SK-N-DZ (cell line): ENCODE measurements at places on chromosomes 4 and X.

DNA sequence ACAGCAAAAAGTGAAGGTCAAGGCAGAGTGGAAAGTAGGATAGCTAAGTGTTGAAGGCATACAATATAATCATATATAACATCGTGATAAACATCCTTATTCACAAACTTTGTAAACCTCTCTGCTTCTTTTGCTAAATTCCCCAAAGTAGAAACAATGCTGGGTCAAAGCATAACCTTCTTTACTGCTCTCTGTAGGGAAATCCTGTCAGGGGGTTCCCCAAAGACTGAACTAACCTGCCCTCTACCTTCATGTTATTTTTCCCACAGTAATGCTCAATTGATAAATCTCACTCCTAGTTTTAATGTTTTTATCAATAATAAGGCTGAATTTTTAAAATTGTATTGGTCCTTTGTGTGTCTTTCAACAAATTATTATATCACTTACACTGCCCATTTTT is 55.7 kb downstream of the DCHS2 start:
- no peak for DNase-seq

GRCh38 chr4:88720451-88721428 is 23.1 kb upstream of the NAP1L5 start:
- no peak for DNase-seq

DNA sequence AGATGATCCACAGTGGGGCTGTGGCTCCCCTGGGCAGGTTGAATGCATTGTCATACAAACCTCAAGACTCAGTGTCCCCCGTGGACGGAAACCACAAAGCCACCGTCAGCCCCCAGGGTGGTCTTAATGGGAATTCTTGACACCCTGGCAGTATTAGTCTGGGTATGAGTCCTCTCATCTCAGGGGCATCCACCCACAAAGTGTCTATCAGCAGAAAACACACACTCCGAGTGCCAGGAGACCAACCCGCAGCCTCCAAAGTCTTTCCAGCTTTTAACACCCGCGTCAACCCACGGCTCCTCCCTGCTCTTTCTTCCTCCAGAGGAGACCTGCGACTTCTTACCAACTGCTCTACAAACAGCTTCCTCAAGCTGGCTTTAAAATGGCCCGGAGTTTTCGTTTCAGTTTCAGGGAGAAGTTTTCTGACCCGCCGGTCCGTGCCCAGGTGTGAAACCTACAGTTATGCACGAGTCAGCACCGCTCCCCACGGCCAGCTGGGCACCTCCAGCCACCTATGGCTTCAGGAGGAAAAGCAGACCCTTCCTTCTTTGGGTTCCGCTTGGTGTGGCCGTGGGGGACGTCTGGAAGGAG is 14.4 kb upstream of the ASMTL start:
- no peak for DNase-seq

- no peak for DNase-seq
Observed at GRCh38 chrX:136759968-136760367, 20.8 kb downstream of the ARHGEF6 start.

DNA sequence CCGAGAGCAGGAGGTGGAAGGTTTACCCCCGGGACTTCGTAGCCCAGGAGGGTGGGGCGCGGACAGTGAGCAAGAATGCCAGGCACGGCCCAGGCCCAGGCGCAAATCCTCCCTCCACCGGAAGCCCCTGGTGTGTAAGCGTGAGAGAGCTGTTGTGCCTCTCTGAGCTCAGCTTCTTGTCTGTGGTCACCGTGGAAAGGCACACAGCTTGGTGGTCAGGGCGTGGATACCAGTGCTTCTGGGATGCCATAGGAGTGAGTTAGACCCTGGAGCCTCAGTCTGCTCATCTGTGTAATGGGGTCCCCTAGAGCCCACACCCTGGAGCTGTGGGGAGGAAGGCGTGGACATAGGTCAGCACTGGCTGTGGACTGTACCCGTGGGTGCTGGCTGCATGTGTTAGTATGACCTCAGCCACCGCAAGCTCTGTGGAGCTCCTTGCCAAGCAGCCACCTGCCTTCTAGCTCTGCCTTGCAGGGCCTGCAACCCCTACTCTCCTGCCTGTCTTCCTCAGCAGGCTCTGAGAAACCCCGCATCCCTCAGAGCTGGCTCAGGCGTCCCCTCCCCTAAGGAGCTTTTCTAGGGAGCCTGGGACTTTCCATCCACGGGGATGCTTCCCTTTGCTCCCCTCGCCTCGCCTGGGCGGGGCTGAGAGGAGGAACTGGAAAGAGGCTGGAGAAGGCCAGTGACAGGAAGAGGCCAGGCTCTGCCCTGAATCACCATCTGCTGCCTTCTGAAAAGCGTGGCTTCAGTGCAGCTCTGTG is 28.0 kb upstream of the AFAP1 start:
- no peak for DNase-seq

DNA sequence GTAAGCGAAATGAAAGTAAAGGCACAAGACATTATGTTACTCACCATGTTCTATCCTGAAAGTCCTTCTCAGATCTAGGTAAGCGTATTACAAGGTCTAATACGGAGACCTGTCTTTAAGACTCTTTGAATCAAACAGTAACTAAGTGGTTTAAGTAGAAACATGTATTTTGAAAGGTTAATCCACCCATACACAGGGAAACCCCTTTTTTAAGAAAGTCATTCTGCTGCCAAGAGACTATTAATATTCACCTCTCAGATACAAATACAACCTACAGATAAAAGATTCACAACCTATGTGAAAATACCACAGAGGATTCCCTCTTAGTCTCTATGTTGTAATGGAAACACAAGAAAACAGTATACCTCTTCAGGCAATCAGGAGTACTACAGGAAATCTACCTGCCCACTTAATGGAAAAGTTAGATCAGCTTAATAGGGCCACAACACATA is 63.2 kb upstream of the TNIP3 start:
- no peak for DNase-seq
